ENCODE measurements at places on chromosomes 7 and 10.

DNA sequence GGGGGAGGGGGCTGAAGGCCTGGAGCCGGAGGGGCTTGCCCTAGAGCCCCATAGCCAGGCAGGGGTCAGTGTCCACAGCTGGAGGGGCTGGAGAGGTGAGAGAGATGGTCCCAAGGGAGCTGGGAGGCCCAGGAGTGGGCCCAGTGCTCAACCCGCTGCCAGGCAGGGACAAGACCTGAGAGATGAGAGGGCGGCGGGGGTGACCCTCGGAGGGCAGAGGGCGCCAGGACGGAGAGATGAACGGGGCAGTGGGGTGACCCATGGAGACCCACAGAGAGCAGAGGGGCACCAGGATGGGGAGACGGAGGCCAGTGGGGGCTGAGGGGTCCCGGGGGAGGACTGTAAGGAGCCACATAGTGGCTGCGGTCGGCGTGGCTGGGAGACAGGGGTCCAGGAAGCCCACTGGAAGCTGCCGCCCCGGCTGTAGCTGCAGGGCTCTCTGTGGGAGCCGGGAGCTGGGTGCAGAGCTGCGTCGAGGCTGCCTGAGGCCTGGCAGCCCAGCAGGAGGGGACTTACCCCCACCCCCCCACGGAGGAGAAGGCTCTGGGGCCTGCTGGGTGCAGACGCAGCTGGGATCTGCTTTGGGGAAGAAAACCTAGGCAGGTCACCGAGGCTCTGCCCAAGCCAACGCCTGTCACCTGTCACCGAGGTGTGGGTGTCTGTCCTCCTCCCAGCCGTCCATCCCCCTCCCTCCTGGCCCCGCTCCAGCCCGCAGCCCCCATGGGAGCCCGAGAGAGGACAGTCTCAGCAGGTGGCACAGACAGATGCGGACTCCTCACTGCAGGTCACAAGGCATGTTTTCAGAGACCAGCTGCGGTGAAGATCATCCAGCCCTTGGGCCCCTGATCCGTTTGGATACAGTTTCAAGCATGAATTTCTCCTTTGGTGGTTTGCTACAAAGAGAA, 25.1 kb downstream of the PWWP2B start:
- DNase-seq: no peak

DNA sequence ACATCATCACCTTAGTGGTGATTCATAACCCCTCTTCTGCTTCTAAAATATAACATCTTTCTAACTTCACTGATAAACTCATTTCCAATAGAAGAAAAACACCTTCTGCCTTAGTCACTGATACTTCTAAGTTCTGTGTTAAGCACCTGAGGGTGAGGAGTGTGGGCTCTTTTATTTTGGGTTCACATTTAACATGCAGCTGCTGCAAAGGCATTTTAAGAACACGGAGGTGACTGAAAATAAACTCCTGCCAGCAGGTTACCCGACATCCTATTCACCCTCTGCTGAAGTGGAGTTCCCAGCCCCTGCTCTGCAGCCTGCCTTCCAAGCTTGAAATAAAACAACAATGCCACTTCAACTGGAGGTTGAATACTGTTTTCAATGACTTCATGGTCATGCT, 202.9 kb upstream of the PLXNA4 start:
- DNase-seq: no peak

GRCh38 chr7:116933465-116933864, 19.8 kb upstream of the ST7 start:
- DNase-seq: no peak

- DNase-seq: no peak
These were observed 5.3 kb upstream of the LRRC61 start for GRCh38 chr7:150317748-150318444.

DNA sequence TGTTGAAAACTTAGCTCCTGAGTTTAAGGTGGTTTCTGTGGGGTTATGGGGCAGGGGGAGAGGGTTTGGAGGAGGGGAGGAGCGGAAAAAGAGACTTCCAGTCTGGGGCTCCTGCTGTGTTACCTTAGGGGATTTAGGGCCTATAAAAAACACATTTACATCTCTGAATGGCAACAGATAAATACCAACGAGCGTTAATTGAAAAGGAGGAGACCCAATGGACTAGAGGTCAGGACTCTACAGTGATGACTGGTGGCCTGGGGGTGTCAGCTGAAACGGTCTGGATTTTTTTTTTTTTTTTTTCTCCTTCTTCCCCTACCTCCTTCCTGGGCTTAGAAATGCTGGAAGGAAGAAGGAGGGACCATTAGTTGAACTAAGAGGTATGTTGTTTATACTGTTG, 47.4 kb downstream of the AUTS2 start:
- no peak for DNase-seq

- DNase-seq: peak; percentile 77
These were observed 12.6 kb downstream of the DHX32 start for GRCh38 chr10:125868372-125868975.

- no peak for DNase-seq
These were observed 36.5 kb downstream of the DNAJC9 start for GRCh38 chr10:73210395-73211105.

DNA sequence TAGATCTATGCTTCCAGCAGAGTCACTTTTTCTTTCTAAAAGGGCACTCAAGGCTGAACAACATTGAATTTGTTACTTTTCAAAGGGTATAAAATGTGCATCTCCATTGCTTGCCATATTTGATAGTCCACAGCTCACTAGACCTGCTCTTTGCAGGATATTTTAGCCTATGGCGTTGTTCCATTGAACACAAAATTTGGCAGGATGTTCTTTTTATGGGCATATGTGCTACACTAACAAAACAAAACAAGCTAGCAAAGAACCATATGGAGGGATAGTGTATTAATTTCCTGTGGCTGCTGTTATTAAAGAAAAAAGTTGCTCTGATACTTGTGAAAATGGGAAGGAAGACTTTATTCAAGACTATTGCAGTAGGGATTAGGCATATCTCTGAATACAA, 828.7 kb downstream of the TYW1 start:
- no peak for DNase-seq

DNA sequence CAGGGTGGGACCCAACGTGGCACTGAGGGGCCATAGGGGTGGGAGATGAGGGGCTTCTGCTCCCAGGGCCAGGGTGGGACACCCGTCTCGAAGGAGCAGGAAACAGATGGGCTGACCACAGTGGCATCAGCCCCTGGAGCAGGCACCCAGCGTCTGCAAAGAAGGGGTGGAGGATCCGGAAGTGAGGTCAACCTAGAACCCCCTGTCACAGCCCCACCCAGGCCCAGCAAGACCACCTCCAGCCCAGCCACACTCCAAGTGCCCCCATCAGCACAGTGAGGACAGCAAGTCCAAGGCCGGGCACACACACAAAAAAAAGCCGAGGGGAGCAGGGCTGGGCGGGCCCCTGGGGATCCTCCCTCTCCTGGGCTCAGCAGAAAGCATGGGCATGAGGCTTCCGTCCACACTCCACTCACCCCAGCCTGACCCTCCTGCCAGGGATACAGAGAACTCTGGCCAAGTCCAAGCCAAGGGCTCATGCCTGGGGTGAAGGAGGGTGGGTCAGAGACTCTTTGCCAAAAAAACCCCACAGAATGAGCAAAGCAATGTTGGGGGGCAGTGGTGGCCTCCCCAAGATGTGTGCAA, 111.0 kb downstream of the FOXL3 start:
- no peak for DNase-seq

- DNase-seq: no peak
These were observed 99.9 kb upstream of the ZNF32 start for GRCh38 chr10:43748560-43748959.

DNA sequence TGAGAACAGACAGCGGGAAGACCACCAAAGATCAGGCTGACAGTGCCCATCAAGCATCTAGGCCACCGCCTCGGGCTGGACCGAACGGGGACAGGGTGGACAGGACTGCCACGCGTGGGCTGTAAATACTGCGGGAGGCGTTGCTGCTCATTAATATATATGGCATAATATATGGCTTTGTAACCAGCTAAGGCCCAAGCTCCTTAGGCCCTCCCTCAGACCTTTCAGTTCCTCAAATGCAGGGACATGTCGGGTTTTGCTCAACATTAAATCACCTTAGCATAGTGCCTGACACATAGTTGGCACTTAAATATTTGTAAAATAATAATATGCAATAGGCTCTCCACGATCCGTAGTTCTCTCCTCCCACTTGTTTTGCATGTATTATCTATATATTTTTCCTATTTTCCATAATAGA, 402 bp upstream of the TMEM168 start:
- DNase-seq: peak; percentile 26

GRCh38 chr10:100872034-100872791, 40.5 kb upstream of the SLF2 start:
- DNase-seq: peak; percentile 21

GRCh38 chr7:49333180-49333881, 409.0 kb downstream of the CDC14C start:
- no peak for DNase-seq

All from bronchial epithelial cell (primary cell).